Left renal pelvis (tissue), 4 donors: ENCODE measurements at places on chromosomes 4 and X.

GRCh38 chrX:151912780-151913179 is at the start of gene MAGEA4:
MAGEA4 (plus strand) TSS chrX:151912889; CDS start chrX:151923665, 10,776 bp downstream.
- DNase-seq = no peak

GRCh38 chr4:143344774-143345173 is 8.1 kb downstream of the GAB1 start:
- no peak for DNase-seq

DNA sequence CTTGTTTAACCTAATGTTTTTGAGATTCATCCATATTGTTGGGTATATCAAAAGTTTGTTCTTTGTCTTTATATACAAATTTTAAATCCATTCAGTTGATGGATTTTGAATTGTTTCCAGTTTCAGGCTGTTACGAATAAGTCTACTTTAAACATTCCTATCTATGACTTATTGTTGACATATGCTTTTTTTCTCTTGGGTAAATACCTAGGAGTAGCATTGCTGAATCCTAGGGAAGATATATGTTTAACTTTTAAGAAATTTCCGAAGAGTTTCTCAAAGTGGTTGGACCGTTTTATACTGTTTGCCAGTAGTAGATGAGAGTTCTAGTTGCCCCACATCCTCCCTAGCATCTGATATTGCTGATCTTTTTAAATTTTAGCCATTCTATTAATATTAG is 60.9 kb upstream of the IL13RA1 start:
- no peak for DNase-seq

GRCh38 chr4:165402375-165402774 is 23.6 kb downstream of the CPE start:
- no peak for DNase-seq

DNA sequence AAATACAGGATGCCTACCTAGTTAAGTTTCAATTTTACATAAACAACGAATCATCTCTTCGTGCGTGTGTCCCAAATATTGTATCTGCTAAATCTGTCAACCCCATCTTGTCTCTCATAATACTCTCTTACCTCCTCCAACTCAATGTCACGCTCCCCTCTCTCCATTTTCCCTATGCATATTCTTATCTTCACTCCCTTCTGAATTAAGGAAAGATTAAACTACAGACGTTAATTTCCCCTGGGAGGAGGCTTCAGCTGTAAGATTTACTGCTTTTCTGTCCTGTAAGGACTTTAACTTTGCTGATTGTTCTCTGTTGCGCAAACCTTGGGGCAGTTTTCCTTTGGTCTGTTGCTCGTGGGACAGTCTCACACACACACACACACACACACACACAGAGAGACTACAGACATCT is 455 bp upstream of the ABCB7 start:
- peak; percentile 10 for DNase-seq

DNA sequence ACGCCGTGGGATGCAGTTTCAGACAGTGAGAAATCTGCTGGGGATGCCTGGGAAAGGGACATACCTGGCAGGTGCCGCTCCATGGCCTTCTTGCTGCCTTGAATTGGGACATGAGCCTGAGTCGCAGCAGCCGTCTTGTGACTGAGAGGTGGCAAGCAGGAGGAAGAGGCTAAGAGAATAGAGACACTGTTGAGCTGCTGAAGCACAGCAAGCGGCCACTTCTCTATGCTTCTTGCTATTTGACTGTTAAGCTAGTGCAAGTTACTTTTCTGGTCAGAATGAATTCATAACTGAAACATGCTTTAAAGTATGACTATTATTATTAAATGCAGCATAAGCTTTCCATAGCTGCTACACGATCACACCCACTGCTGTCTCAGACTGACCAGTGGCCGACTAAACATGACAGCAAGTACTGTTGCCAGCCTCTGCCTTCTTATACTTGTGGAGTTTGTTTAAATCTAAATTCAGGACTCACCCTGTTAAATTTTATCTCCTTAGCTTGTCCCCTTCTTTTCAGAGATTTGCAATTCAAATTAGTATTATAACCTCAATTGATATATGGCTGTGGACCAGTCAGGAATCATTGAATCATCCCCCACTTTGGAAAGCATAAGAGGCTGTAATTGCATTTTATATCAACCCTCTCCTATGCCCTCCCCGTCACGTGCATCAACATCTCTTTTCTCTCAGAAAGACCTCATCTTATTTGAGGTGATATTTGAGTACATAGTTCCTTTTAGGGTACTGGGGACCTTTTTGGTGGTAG is 24.8 kb upstream of the ACSL1 start:
- DNase-seq = no peak

DNA sequence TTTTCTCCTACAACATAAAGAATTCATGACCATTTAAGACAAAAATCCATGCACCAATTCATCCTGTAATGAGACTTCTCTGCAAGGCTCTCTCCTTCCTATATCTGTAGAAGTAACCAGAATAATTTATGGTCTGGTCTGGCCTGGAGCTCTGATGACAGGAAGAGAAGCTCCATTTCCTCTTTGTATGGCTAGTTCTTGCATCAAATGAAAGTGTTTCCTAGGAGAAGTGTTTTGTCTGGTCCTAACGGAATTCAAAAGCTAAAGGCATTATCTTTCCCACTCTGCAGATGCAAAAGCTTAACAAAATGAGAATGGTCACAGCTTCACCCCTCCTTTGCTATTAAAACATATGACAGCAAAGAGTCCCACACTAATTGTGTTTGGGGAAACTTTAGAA is 55.1 kb downstream of the SPATA18 start:
- DNase-seq = no peak

GRCh38 chr4:25580633-25581467 is 74.8 kb upstream of the SLC34A2 start:
- no peak for DNase-seq

GRCh38 chrX:16882702-16883486 is 12.7 kb upstream of the RBBP7 start:
- peak; percentile 48 for DNase-seq

- no peak for DNase-seq
Observed at GRCh38 chrX:131977619-131978018, 45.5 kb upstream of the STK26 start.

DNA sequence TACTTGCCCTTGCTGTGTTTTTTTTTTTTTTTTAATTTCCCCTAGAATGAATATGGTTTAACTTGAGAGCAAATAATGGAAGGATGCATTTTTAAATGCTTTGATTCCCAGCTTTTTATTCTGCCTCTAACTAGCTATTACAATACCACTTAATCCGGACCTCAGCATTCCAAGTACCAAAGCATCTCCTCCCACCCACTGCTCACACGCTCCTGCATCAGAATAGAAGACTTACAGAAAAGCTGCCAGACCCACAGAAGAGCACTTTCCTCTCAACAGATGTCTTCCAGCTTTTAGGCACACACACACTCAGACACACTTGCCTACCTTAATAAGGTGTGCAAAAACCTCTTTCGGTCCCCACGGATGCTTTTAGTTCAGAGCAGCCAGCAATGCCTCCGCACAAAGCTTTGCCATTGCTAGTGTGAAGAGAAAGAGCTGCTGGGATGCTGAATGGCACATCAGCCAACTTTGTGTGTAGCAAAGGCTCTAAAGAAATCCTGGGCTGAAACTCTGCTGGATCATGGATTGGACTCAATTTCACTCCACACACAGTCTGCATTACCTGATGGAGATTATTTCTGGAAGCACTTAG is 1056.2 kb downstream of the DMD start:
- DNase-seq = no peak

DNA sequence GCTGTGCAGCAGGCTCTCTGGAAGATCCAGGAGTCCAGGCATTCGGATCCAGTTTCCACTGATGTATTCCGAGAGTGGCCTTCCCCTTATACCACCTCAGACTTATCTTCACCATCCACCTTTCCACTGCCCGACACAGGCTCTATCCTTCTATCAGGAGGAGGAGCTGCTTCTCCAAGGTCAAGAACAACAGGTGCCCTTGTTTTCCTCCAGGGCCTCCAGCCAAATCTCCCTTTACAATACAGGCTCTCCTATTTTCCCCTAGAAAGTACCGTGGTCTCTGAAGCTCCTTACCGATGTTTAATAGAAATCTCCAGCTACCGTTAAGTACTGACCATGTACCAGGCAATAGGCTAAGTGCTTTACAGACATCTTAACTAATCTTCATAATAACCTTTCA is 61.3 kb downstream of the AFAP1 start:
- no peak for DNase-seq

DNA sequence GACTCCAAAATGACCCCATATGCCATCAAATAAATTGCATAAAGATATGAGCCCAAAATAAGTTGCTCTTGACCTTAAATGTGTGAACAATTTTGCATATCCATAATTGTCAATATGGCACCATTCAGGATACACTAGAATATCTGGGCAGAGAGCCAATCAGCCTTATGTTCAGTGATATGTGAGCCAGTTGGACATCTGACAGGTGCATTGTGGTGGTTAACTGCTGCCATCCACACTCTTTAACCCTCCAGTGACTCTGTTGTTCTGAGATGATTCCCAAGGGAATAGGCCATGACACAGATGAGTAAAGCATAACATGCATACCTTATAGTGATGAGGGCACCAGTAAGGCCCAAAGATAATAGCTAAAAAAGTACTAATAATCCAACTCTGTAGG is 500.1 kb downstream of the PCDH18 start:
- no peak for DNase-seq

- DNase-seq = no peak
Observed at GRCh38 chrX:40960041-40960440, 125.2 kb upstream of the USP9X start.

DNA sequence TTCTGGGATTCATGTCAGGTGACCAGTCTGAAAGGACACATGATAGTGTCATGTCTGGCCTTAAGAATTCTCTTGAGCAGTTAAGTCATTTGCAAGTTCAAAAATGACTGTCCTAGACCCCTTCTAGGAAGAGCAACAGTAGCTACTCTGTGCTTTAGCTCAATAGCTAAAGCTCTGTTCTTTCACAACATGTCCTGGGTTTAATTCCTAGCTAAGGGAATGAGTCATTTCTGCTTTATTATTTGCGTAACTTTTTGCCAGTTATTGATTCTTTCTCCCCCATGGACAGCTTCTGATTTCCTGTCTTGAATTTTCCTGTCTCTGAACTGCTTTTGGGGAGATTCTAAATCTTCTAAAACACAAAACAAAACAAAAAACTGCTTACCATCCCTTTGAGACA is 1055.8 kb upstream of the DIAPH2 start:
- DNase-seq = no peak

DNA sequence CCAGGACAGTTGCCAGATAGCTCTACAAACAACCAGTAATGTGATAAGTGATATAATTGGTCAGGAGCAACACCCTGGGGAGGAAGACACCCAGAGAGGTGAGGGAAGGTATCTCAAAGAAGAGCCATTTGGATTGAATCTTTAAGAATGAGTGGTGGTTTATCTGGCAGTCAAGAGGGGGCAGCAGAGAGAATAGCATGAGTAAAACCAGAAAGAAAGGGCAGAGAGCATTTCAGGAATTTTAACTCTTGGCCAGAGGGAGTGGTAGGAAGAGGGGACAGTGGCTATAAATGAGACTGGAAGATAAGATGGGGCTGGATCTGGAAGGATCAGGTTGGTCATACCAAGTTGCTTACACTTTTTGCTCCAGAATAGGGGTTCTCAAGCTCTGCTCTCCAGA is 5.9 kb upstream of the SEPTIN6 start:
- DNase-seq = no peak

GRCh38 chr4:181127171-181127570 is 1116.0 kb upstream of the TENM3 start:
- no peak for DNase-seq

GRCh38 chr4:142420311-142421095 is 425.6 kb downstream of the INPP4B start:
- DNase-seq = no peak

- DNase-seq = no peak
Observed at GRCh38 chr4:46934726-46935125, 25.7 kb upstream of the COX7B2 start.

- no peak for DNase-seq
Observed at GRCh38 chrX:1609762-1610161, 5.1 kb upstream of the ASMT start.

DNA sequence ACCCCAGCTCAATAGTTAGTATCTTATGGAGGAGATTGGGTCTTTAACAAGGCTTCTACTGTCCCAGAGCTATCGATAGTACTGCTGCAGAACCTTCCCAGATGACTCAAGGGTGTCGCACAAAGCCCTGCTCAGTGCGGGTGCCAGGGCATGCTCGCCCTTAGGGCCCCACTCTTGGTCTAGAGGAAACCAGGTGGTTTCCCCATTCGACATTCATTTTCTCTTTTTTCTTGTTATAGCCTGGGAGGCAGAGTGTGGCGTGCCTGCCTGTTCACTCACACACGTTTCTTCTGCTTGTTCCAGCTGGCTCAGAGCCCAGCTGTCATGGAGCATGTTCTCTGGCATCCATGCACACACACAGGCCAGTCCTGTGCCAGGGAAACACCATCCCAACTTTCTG is 144.5 kb downstream of the SMIM20 start:
- no peak for DNase-seq

DNA sequence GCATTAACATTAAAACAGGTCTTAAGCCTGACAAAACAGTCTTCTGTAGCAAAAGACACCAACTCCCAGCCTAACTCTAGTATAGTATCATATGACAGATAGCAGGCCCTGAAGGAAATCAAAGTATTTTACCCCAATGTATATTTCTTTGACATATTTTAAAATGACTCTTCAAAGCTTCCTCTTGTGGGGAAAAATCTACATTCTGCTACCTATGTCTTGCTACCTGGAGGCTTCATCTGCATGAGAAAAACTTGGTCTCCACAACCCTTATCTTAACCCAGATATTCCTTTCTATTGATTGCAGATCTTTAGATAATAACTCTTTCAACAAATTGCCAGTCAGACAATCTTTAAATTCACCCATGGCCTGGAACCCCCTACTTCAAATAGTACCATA is 1620.4 kb downstream of the PCDH7 start:
- DNase-seq = no peak
